ENCODE measurements at places on chromosomes 11 and 22. TPM values are rescaled to one million over a fixed set of nuclear protein-coding genes. Genes with fewer than 3 reads are reported as not detected.

GRCh38 chr11:36141196-36141953, 147.8 kb downstream of the COMMD9 start:
- DNase-seq = no peak

- DNase-seq = no peak
Observed at GRCh38 chr11:134740590-134741261, 328.7 kb upstream of the B3GAT1 start.

DNA sequence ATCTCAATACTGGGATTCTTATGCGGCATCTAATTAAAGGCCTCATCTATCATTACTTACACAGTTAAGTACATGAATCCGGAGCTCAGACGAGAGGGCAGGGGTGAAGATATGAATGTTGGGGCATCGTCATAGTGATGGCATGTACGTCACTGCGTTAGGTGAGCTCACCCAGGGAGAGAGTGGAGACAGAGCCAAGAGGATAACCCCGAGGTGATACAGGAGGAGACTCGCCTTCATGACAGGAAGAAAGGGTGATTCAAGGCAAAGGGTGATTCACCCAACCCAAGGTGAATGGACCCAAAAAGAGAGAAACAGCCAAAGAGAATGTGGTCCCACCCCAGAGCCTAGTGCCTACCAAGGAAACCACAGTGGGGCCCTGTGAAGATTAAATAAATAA, 132.9 kb upstream of the BLID start:
- no peak for DNase-seq

The SERPING1 gene
- not detected for total RNA-seq

The OMP gene
- total RNA-seq = not detected
